ENCODE measurements at places on chromosomes 2 and 18.
A peak's percentile ranks its signal among the peaks of the same experiment; 100 is the strongest.

DNA sequence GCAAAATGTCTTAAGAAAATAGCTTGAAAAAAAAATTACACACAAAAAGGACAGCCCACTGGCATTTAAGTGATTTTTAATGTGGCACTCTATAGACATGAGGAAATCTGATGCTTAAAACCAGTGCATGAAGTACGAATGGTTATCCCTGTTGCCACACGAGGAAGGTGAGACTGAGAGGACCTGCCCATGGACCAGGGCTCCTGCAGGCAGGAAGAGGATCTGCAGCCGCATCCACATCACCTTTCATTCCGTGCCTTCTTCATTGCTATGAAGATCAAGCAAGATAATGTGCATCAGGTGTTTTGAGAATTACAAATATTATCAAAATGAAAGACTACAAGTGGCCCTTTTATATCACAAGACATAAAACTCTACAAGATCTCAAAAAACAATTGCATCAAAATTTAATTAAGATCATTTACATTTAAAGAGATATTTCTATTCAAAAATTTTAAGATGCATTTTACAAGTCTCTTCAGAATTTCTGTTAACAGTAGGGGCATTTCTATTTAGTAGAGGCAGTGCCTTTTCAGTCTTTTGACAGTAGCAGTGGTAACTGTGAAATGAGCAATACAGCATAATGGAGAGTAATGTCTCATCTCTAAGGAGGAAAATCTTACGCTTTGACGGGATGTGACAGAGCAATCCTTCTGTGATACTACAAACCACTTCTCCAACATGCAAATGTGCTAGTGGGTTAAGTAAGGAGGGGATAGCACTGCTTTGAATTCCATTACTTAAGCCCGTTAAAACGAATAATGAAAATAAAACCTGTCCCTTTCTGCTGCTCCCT, 83.4 kb downstream of the SLC5A7 start:
- no peak for DNase-seq

- no peak for DNase-seq
Measured at GRCh38 chr2:151165105-151165684, 96.5 kb downstream of the RBM43 start.

DNA sequence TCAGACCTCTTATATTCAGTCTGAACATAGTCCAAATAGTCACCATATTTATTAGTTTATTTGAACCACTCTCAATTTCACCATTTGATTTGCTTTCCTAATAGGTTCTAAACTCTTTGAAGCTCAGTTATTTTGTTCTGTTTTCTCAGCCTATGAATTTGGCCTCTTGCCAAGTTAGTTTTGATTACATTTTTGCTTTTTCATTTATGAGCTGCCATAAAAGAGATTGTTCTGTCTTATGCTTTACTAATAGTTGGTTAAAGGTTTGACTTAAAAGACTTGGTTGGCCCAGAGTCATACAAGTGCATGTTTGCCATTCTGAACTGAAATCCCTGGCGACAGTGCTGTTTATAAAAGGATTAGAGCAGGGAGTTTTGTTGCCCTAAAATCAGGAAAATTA, 85.9 kb upstream of the RANBP2 start:
- no peak for DNase-seq

DNA sequence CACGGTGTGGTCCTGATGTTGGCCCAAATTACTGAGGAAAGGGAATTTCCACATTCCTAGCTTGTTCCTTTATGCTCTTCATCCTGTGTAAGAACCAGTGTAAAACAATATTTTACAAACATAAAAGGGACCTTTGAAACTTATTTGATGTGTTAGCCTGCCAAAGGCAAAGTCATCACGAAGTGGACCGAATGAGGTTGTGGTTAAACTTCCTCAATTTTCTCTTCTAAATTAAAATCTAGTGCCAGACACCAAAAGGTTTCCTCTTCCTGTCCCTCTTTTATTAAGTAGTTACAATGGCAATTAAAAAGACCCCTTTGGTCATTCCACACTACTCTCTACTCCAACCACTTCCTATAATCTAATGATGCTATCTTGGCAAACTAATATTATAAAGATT, 279.8 kb downstream of the AFF3 start:
- DNase-seq: no peak

DNA sequence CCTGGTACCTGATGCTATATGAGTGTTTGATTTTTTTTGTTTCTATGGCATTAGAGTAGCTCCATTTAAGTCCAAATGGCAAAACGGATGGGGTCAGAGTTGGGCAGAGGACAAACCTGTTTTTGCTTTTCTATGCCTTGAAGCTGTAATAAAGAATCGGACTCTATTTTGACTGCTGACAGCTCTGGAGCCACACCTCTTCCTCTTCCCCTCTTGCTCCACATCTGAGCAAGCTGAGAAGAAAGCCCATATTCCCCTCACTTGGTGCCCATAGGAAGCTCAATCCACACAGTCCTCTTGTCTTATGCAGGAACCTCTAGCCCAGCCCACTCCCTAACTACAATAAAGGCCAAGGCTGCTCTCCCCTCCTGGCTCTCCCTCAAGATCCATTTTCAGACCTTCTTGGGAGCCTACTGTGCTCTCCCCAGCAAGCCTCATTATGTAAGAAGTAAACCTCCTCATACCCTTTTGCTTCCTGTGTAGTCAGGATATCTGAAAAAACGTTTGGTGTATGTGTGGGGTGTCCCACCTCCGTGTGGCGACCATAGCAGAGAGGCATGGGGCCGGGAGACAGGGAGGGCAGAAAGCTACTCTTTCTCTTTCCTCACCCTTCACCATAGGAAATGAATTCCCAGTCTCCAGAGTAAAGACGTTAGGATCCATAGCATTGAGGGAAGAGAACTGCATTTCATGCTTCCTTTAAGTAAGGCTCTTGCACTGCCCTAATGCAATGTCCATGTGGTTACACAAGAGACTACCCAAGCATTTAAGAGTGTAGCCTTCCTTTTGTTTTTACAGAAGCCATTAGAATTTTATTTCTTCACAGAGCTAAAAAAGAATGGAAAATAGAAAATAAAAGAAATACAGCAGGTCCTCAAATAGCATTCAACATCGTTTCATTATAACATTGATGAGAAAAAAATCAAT, 41.9 kb upstream of the RAPGEF4 start:
- DNase-seq: no peak

DNA sequence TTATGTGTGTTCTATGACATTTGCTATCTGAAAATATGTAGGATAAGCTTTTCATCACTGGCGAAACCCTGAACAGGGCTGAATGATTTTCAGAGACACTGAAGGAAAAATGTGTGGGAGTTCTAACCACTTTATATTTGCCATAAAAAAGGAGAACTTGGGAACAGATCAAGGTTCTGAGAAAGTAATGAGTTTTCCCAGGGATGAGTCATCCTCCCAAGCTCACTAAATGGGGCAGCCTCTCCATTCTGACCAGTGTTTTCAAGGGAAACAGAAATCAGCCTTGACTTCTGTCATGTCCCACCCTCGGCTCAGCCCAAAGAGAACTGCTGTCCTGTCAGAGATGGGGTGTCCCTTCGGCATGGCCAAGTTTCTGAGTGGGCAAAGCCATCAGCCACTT, 2109.8 kb upstream of the CELF4 start:
- DNase-seq: peak; percentile 6
